ENCODE measurements at places on chromosomes 2 and 18.
A peak's percentile ranks its signal among the peaks of the same experiment; 100 is the strongest.

DNA sequence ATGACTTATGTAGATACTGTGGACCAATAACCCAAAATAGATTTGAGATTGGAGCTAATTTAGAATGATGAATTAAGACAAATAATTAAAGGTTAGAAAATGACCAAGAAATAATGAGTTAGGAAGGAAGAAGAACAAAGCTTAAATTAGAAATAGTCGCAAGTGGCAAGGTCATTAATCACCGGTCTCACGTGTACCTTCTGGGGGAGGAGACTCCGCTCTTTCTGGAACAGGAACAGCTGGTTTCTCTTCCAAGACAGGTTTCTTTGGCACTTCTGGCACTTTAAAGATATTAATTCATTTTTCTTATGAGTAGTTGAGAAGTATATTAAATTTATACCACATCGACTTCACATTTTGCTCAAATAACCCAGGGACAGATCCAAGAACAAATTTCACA, 156.7 kb downstream of the TTN start:
- H3K36me3 ChIP-seq = no peaks in the 10 kb centered on the region
- H3K27me3 ChIP-seq = peaks cover 6% of the 10 kb centered on the region
- DNase-seq = no peak
- no peak overlapping the region for H3K4me3 ChIP-seq
- H3K27ac ChIP-seq = no peak overlapping the region

DNA sequence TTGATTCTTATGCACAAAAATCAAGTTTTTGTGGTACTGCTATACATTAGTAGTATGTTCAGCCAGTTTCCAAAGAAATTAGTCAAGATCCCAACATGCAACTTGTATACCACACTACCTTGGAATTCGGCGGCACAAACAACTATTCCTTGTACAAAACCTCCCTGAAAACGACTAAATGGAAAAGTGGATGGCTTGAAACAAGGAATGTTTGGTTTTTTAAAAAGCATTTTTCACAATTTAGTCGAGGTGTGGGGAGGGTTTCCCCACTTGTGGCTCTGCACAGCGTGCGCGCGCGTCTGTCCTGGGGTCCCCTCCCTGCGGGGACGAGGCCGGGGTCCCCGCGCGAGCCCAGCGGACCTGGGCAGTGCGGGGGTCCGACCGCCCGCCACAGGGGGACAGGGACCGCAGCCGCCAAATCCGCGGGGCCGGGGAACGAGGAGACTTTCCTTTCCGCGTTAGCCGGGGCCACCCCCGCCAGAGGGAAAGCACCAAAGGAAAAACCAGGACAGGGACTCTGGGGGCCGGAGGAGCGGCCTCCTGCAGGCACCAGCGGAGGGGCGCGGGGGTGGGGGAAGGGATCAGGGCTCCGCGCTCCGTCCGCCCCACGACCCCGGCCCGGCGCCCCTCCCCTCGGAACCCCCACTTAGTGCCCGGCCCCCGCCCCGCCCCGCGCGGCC, 534 bp upstream of the SOCS6 start:
- no peak for DNase-seq
- peaks cover 40% of the 10 kb centered on the region for H3K27me3 ChIP-seq

DNA sequence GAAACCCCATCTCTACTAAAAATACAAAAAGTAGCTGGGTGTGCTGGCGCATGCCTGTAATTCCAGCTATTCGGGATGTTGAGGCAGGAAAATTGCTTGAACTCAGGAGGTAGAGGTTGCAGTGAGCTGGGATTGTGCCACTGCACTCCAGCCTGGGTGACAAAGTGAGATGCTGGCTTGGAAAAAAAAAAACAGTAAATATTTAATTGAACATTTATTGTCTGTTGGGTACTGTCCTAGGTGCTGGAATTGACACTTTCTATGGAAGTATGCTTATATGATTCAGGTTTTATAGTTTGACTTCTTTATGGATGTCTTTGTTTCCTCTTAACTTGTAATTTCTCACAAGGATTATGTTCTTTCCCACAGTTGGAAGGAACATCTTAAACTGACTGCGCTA, 633.1 kb upstream of the SETBP1 start:
- no peak for DNase-seq
- peaks cover 1% of the 10 kb centered on the region for H3K4me1 ChIP-seq
- no peak overlapping the region for H3K4me3 ChIP-seq

- H3K36me3 ChIP-seq = no peaks in the 10 kb centered on the region
- no peak overlapping the region for H3K27ac ChIP-seq
- no peaks in the 10 kb centered on the region for H3K4me1 ChIP-seq
- H3K4me3 ChIP-seq = no peak overlapping the region
- no peak for DNase-seq
- H3K27me3 ChIP-seq = peaks cover 14% of the 10 kb centered on the region
These were observed 97.2 kb downstream of the DTNA start for GRCh38 chr18:34807106-34807796.

DNA sequence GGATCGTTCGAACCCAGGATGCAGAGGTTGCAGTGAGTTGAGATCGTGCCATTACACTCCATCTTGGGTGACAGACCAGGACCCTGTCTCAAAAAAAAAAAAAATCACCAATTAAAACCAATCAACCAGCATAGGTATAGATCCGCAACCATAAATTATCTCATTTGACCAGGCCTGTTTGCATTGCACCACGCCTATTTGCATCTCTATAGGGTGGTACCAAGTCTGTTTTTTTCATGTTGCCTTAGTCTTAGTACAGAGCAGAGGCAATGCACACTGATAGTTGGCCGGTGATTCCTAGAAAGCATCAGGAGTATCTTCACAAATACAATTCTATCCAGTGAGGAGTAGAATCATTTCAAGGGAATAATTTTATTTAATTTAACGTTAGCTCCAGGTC, 9.3 kb upstream of the NPC1 start:
- DNase-seq = no peak
- H3K36me3 ChIP-seq = no peaks in the 10 kb centered on the region
- no peak overlapping the region for H3K4me3 ChIP-seq
- H3K27ac ChIP-seq = no peak overlapping the region
- H3K4me1 ChIP-seq = no peaks in the 10 kb centered on the region

DNA sequence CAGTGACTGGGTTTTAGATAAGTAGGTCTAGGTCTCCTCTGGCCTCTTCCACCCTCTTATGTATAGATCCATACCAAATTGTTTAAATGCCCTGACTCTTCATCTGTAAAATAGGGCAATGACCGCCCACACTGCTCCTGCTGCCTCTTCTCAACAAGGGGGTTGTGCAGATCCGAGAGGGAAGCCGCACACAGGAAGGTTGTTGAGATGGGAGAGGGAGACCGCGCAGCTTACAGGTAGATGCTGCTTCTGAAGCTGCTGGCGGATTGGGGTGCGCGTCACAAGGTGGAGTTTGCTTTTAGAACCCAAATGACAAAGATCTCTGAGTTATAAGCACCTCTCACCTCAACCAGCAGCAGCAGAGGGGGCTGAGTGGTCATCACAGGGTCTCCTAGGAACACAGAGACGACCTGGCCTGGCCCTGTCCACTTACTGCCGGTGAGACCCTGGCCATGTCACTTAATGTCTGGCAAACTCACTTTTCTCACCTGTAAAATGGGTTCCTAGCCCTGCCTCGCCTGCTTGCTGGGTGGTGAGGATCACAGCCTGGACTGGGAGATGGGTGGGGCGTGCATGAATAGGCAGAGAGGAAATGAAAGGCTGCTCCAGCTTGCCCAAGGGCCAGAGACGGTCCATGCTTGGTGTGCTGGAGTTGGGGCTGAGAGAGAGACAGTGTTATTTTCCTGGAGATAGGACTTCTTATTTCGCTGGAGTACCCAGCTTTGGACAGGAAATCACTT, 251.3 kb downstream of the EIPR1 start:
- H3K27ac ChIP-seq = no peak overlapping the region
- peaks cover 1% of the 10 kb centered on the region for H3K4me1 ChIP-seq
- H3K36me3 ChIP-seq = no peaks in the 10 kb centered on the region
- no peak for DNase-seq
- no peak overlapping the region for H3K4me3 ChIP-seq
- H3K27me3 ChIP-seq = peaks cover 16% of the 10 kb centered on the region

DNA sequence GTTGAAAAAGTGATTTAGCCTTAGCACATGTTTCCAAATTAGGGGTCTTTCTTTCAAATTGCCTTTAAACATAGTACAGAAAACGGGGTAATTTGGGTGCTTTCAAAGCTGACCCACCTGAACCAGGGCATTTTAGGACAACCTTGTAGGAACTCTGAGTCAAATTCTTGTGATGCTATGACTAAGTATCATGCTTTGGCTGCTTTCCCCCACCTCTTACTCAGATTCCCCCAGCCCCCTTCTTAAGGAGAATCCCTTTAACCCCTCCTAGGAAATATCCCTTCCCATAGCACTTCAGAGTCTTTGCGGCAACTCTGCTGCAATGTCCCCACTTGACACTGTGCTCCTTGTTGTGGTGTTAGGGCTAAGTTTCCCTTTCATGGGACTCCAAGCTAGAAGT, 18.6 kb upstream of the KLF7 start:
- no peak overlapping the region for H3K27ac ChIP-seq
- DNase-seq = no peak
- H3K27me3 ChIP-seq = peaks cover 7% of the 10 kb centered on the region
- no peak overlapping the region for H3K4me3 ChIP-seq
- no peaks in the 10 kb centered on the region for H3K36me3 ChIP-seq

GRCh38 chr2:161337247-161337646, 29.0 kb downstream of the PSMD14 start:
- H3K27me3 ChIP-seq = no peaks in the 10 kb centered on the region
- H3K4me3 ChIP-seq = no peak overlapping the region
- peaks cover 9% of the 10 kb centered on the region for H3K4me1 ChIP-seq
- H3K27ac ChIP-seq = no peak overlapping the region
- DNase-seq = no peak

GRCh38 chr2:221458578-221458977, 113.5 kb downstream of the EPHA4 start:
- H3K4me3 ChIP-seq = no peak overlapping the region
- H3K27me3 ChIP-seq = no peaks in the 10 kb centered on the region
- peaks cover 8% of the 10 kb centered on the region for H3K4me1 ChIP-seq

GRCh38 chr2:8477552-8478470, 204.0 kb upstream of the ID2 start:
- H3K4me3 ChIP-seq = peak overlapping the region; percentile 82
- H3K4me1 ChIP-seq = peaks cover 90% of the 10 kb centered on the region
- no peaks in the 10 kb centered on the region for H3K27me3 ChIP-seq
- H3K36me3 ChIP-seq = peaks cover 15% of the 10 kb centered on the region

DNA sequence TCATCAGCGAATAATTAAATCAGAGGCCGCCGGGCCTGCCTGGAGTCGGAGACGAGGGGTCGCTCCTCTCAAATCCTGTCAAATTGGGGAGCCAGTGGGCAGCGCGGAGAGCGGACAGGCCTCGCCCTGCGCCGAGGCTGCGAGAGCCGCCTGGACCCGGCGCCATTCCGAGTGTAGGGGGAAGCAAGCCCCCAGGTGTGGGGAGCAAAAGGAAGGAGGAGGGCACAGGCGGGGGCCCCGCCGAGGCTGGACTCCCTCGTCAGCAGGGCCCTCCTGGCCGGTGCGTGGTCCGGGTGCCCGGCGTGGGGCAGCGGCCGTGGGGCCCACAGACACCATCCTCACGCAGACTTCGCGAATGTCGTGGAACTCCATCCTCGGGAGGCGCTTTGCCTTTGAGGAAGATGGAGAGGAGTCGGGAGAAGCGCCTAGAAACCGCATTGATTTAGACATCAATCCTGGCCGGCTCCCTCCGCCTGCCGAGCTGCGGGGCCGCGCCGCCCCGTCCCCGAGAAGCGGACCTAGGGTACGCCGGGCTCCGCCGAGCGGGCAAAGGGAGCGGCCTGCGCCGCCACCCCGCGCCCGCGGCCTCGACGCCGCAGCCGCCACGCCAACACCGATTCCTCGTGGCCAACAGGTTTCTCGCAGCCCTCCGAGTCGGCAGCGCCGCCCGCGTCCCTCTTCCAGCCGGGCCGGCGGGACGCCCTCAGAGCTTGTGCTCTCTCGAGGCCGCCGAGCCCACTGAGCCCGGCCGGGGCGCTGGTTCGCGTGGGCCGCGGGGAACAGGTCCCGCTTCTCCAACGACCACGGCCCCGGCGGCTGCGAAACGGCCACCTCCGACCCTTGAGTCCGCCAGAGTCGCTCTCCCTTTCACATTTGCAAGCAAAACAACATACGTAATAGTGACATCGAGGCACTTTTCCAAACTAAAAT, 6.7 kb upstream of the ONECUT2 start:
- no peaks in the 10 kb centered on the region for H3K36me3 ChIP-seq
- peaks cover 79% of the 10 kb centered on the region for H3K27me3 ChIP-seq
- H3K27ac ChIP-seq = no peak overlapping the region
- no peak for DNase-seq
- H3K4me3 ChIP-seq = peak overlapping the region; percentile 15

GRCh38 chr2:217923007-217923686, 79.6 kb downstream of the TNS1 start:
- H3K4me1 ChIP-seq = no peaks in the 10 kb centered on the region
- H3K27ac ChIP-seq = no peak overlapping the region
- no peaks in the 10 kb centered on the region for H3K36me3 ChIP-seq

GRCh38 chr18:72762515-72763122, 105.2 kb downstream of the NETO1 start:
- H3K4me3 ChIP-seq = no peak overlapping the region
- H3K4me1 ChIP-seq = no peaks in the 10 kb centered on the region
- no peaks in the 10 kb centered on the region for H3K36me3 ChIP-seq
- no peaks in the 10 kb centered on the region for H3K27me3 ChIP-seq
- DNase-seq = no peak
- no peak overlapping the region for H3K27ac ChIP-seq

GRCh38 chr2:85436836-85437487, 18.4 kb downstream of the SH2D6 start:
- peak overlapping the region; percentile 94 for H3K27ac ChIP-seq
- peak overlapping the region; percentile 85 for H3K4me3 ChIP-seq
- peaks cover 16% of the 10 kb centered on the region for H3K4me1 ChIP-seq
- DNase-seq = no peak
- H3K27me3 ChIP-seq = no peaks in the 10 kb centered on the region

DNA sequence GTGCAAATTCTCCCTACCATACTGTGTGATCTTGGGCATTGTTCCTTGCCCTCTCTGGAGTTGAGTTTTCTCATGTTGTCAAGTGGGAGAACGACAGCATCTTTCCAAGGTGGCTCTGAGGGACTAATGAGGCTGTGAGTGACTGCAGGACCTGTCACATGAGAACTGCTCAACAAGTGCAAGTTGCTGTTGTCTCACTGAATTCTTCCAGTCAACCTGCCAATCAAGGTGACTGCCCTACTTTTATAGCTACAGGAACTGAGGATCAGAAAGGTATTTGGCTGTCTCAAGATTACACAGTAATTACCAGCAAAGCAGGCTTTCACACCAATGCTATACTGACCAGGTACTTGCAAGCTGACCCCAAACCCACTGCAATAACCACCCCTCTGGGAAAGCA, 137.6 kb downstream of the MTCL1 start:
- DNase-seq = no peak
- no peaks in the 10 kb centered on the region for H3K4me1 ChIP-seq
- no peaks in the 10 kb centered on the region for H3K36me3 ChIP-seq
- no peak overlapping the region for H3K27ac ChIP-seq
- H3K4me3 ChIP-seq = no peak overlapping the region

GRCh38 chr18:2654928-2655177, 673 bp upstream of the SMCHD1 start:
- peak overlapping the region; percentile 95 for H3K4me3 ChIP-seq
- H3K27me3 ChIP-seq = no peaks in the 10 kb centered on the region
- H3K4me1 ChIP-seq = peaks cover 22% of the 10 kb centered on the region
- peak overlapping the region; percentile 100 for H3K27ac ChIP-seq
- H3K36me3 ChIP-seq = peaks cover 39% of the 10 kb centered on the region
- DNase-seq = peak; percentile 85

GRCh38 chr2:232485348-232485756, 2.3 kb downstream of the ECEL1 start:
- no peaks in the 10 kb centered on the region for H3K36me3 ChIP-seq
- peak overlapping the region; percentile 42 for H3K4me3 ChIP-seq
- H3K27ac ChIP-seq = no peak overlapping the region
- H3K27me3 ChIP-seq = peaks cover 35% of the 10 kb centered on the region

GRCh38 chr18:49399003-49399402, 61.4 kb downstream of the DYM start:
- peaks cover 58% of the 10 kb centered on the region for H3K4me1 ChIP-seq
- no peak overlapping the region for H3K4me3 ChIP-seq
- DNase-seq = no peak
- no peaks in the 10 kb centered on the region for H3K27me3 ChIP-seq
